Caco-2 (cell line): ENCODE measurements at places on chromosomes 6 and 20.

- no peak for DNase-seq
Measured at GRCh38 chr6:17091122-17091521, 10.7 kb upstream of the STMND1 start.

DNA sequence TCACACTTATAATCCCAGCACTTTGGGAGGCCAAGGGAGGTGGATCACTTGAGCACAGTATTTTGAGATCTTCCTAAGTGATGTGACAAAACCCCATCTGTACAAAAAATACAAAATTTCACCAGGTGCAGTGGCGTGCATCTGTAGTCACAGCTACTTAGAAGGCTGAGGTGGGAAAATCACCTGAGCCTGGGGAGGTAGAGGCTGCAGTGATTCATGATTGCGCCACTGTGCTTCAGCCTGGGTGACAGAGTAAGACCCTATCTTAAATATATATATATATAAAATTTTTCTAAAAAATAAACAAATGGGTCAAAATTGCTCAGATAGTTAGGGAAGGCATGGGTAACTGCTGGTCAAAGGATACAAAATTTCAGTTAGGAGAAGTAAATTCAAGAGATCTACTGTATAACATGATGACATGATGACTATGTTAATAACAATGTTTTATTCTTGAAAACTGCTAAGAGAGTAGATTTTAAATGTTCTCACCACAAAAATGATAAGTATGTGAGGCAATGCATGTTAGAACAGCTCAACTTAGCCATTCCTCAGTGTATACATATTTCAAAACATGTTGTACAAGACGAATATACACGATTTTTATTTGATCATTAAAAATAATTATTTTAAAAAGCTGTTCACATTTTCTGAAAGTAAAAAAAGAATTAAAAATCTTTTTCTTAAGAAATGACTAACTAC, 24.4 kb downstream of the TBC1D32 start:
- no peak for DNase-seq

- no peak for DNase-seq
Measured at GRCh38 chr6:56995347-56995902, 40.5 kb downstream of the BEND6 start.

- DNase-seq: no peak
Measured at GRCh38 chr6:165826487-165827189, 163.6 kb upstream of the PDE10A start.

DNA sequence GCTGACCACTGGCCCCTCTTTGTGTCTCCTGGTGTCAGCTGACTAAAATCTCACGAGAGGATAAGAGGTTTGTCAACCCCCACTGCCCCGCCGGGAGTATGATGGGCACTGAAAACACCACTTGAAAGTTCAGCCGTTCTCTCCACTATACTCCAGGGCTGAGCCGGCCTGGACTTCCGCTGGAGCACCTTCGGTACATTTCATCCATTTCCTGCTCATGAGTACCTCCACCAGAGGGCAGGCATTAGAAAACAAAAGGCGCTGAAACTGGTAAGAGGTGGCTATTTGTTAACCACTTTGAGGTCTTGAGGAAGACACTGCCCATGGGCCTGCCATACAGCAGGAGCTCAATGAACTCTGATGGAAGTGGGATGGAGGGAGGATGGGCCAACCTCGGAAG, 17.9 kb upstream of the ANKRD60 start:
- DNase-seq: peak; percentile 71

GRCh38 chr6:125192610-125192930, 39.0 kb downstream of the TPD52L1 start:
- no peak for DNase-seq

DNA sequence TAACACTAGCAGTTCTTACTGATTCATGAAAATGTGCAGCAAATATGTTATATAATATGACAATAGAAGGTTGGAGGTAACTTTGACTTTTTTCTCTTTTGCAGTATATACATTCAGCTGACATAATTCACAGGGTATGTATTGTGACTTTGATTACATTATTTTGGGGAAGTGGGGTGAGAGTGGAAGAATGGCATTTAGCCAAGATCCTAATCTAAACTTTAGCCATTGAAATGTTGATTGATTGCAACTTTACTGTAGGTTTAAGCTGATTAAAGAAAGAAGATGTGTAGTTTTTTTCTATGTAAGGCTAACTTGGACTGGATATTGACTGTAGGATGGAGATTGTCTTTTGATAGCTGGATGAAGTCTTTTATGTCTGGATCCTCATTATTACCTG, 46.0 kb downstream of the MAPK14 start:
- DNase-seq: no peak

- DNase-seq: peak; percentile 64
Measured at GRCh38 chr6:43702534-43703440, 15.2 kb upstream of the MRPS18A start.

DNA sequence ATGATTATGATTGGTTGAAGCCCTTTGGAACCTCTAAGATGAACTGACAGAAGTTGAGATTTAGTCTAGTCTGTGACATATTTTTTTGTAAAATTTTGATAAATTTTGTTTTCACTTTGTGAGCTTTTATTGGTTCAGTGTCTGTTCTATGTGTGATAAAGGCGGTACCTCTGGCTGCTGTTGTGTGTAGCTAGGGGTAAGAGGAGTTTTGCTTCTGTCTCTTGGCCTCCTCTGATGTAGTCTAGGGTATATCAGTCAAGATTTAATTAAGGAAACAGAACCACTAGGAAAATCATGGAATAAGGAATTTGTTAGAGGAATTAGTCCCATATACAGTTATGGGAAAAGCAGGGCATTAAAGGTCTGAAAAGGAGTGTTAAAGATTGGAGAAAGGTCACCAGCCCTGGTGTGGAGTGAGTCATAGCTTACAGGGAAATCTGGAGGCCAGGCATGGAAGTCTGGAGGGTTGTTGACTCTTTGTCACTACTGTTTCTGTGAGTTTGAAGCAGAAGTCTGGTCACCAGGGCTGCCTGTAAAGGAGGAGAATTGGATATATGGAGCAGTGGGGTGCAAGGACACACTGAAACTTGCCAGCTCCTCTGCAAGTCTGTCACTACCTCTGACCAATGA, 28.5 kb downstream of the CDC5L start:
- DNase-seq: no peak

DNA sequence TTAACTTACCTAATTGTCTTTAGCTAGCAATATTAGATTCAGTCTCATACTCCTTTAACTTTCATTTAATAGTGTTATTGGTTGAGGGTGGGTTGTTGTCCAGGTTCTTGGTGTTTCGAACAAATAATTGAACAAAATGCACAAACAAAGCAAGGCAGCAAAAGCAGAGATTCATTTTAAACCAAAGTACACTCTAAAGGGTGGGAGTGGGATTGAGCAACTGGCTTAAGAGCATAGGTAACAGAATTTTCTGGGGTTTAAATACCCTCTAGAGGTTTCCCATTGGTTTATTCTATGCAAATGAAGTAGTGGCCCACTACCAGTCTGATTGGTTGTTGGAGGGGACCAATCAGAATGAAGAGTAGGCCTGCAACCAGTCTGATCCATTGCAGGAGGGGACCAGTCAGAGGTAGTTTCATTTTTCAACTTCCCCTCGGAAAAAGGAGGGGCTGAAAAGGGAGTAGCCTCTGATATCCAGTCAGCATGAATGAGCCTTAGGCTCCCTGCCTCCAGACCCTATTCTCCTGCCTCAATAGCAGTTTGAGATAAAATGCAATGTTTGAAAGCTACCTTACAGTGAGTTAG, 26.3 kb upstream of the RAB23 start:
- DNase-seq: no peak

- no peak for DNase-seq
Measured at GRCh38 chr6:91486200-91486599, 899.3 kb upstream of the MAP3K7 start.

GRCh38 chr20:47735412-47736400, 49.6 kb downstream of the SULF2 start:
- DNase-seq: no peak

DNA sequence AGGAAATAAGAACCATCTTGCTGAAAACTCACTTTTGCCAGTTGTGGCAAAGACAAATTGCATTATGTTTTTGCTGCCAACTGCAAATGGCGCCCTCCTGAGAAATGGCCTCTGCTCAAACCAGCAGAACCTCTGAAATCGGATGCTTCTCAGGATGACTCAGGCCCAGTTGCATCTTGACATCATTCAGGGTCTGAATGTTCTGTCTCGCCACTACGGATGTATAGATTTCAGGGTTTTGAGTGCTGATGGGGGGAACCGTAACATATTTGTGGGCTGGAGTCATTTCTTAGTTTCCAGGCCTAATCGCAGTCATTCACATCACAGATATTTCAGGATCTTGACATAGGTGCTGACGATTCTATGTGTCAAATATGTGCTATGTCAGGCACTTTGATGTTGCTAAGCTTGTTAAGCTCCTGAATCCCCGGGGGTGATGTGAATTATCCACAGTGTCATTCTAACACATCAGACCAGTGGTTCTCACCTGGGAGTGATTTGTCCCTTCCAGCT, 207.1 kb downstream of the NFATC2 start:
- no peak for DNase-seq

DNA sequence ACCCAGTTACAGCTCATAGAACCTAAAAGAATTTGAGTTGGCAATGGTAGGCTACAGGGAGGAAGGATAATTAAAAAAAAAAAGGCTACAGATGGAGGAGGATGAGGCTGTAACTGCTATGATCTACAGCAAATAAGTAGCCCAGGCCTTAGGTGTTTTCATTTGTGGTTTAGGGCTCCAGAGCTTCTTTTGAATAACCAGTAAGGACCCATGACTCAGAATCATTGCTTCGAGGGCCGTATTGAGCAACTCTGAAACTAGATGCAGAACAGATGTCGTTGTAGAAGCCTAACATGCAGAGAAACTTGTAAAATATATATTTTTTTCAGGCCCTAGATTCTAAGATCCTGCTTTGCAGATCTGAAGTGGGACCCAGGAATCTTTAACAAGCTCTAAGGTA, 19.0 kb upstream of the ASIP start:
- no peak for DNase-seq

DNA sequence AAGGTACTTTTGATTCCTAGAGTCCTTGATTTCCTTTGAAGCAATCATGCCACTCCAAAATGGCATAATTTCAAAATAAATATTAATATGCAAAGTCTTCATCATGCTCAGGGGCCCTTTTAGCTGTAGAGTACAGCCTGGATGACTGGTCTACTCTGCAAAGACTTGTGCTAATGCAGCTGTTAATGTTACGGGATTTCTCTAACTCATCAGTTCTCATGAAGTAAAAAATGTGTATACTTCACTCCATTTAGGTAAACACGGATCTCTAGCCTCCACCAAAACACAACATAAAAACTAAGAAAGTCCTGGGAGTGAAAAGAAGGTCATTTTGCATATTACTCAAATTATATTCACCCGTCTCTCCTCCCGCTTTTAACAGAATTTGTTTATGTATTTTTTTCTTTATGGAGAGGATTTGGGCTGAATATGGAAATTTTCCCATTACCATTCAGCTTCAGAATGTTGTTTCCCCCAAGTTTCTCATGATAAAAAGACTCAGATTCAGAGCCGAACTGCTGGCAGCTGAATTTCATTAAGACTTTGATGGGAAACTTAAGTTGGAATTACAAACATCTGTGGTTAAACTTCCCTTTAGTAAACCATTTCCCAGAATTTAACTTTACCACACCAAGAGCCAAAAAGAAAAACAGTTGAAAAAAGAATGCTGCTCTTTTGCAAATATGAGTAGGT, 8.7 kb downstream of the LAMA4 start:
- DNase-seq: no peak

DNA sequence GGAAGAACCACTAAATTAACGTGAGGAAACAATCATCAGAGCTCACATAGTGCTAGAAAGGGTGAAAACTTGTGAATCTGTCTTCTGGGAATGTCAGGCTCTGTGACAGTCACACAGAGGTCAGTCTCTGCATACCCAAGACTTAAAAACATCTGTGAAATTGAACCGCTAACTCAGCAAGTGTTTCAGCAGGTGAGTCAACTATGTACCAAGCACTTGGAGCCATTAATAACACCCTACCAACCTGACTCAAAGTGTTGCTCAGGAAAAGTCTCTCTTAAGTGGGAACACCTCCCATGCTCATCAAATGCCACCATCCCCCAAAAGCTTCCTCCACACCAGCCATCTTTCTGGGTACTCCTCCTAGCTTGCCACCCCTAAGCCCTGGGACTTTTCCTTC, 92.3 kb upstream of the CARMIL1 start:
- no peak for DNase-seq

DNA sequence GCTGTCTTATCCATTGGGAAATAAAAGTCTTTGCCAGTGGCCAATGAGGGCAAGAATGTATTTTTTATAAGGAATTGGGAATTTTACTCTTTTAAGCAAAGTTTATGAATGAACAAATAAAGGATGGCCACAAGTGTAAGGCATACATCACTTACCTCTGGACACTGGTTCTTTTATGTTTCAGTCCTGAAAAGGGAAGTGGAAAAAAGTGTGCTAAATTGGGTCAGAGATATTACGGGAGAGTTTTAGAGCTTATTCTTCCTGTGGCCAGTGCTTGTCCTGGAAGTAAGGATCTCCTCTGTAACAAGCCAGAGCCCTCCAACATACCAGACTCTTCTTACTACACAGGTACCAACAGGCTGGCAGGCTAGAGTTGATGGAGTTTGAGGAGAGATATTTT, 22.5 kb upstream of the RIPK1 start:
- no peak for DNase-seq

DNA sequence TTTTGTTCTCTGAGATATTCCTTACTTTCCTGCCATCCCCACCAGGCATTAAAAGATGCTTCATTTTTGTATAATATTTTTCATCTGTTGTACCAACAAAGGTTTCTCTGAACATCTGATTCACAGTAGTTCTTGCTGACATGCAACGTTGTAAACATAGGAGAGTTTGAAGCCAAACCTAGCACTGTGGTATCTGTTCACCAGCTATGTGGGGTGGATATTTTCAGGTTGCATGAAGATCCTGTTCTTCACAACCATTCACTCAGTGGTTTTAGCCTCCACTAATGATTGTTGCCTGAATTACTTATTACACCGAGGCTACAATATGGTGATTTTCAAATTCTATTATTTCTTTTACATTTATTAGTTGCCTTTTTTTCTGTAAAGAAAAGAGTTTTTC, 56.5 kb downstream of the EYA4 start:
- no peak for DNase-seq

DNA sequence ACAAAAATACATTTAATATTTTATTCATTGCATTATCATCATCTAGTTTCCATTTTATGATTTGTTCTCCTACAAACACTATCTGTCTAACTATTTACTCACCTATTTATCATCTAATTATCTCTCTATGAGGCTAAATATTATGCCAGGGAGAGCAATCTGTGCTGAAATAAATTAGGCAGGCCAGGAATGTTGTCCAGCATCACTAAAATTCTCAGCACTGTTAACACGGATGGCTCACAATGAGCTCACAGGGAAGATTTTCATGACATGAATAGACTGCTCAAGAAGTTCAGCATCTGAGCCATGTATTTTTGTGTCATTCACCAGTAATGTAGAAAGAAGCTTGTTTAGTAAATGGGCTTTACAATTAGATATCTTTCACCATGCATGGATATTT, 1277.2 kb downstream of the GRIK2 start:
- DNase-seq: no peak

- DNase-seq: no peak
Measured at GRCh38 chr6:170269846-170270541, 20.9 kb downstream of the DLL1 start.

DNA sequence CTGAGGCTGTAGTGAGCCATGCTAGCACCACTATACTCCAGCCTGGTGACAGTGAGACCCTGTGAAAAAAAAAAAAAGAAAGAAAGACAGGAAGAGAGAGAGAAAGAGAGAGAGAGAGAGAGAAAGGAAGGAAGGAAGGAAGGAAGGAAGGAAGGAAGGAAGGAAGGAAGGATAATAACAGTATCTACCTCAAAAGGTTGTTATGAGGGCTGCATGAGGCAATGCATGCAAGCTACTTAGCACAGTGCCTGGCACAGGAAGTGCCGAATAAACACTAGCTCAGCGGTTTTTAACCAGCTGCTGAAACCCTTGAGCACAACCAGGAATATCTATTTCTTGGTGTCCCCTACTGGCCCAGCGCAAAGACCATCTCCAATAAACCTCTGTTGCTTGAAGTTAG, 62.3 kb upstream of the TBC1D7 start:
- no peak for DNase-seq
